Stimulated activated CD4-positive, alpha-beta T cell treated with anti-CD3 and anti-CD28 coated beads, TNF-alpha, amount 100 ng/mL, for 1 hour (primary cell): ENCODE measurements at places on chromosomes 12 and 14.

GRCh38 chr12:95624589-95624988, 73.3 kb upstream of the USP44 start:
- DNase-seq = no peak

GRCh38 chr14:96826818-96827217, 29.6 kb downstream of the VRK1 start:
- DNase-seq = no peak

GRCh38 chr12:72197790-72198189, 74.4 kb upstream of the TRHDE start:
- no peak for DNase-seq

DNA sequence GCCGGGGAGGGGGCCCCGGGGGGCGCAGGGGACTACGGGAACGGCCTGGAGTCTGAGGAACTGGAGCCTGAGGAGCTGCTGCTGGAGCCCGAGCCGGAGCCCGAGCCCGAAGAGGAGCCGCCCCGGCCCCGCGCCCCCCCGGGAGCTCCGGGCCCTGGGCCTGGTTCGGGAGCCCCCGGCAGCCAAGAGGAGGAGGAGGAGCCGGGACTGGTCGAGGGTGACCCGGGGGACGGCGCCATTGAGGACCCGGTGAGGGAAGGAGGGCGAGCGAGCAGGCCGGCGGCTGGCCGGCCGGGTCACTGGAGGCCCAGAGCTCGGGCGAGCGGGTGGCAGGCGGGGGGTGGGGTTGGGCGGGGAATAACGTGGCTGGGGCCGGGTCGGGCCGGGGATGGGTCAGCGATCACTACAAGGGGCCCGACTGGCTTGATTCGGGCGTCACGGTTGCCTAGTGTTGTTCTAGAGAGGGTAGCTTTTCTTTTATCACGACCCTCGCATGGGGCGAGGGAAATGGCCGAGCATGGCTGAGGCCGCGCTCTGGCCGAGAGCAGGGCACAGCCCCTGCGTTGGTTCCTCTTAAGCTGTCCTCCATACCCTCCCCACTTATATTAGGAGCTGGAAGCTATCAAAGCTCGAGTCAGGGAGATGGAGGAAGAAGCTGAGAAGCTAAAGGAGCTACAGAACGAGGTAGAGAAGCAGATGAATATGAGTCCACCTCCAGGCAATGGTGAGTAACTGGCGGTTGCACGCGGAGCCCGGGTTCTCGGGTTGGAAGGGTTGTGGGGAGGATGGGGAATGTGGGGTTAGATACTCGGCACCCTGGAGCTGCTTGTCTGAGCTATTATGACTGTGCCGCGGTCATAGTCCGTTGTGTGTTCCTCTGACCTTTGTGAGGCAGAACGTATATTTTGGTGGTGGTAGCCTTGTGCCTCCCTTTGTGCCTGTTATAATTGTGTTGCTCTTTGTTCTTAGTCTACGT, 603 bp downstream of the PABPN1 start:
- peak; percentile 19 for DNase-seq

DNA sequence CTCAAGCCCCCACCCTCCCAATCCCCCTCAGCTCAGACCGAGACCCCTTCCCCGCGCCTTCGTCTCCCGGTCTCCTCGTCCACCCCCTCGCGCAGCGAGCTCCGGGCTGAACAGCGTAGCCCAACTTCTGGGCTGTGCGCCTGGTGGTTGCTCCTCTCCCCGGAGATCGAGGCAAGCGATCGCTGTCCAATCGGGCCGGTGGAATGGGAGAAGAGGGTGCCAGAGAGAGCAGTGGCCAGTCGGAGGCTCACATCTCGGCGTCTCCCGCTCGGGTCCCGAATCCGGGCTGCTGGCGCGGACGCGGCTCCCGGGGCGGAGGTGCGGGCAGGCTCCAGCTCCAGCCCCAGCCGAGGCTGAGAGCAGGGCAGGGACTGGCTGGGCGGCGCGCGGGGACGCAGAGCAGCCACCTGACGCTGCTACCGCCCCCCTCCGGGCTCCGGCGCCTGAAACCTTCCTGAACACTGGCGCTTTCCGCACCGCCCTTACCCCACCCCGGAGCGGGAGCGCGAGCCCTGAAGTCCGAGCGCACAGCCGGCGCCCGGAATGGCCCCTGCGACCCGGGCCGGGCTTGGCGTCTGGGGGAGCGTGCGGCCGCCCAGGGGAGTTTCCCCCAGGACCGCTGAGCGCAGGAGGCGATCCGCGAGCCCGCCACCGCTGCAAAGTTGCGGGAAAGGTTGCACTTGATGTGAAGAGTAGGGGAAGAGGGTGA, 508 bp upstream of the KCNH5 start:
- no peak for DNase-seq

DNA sequence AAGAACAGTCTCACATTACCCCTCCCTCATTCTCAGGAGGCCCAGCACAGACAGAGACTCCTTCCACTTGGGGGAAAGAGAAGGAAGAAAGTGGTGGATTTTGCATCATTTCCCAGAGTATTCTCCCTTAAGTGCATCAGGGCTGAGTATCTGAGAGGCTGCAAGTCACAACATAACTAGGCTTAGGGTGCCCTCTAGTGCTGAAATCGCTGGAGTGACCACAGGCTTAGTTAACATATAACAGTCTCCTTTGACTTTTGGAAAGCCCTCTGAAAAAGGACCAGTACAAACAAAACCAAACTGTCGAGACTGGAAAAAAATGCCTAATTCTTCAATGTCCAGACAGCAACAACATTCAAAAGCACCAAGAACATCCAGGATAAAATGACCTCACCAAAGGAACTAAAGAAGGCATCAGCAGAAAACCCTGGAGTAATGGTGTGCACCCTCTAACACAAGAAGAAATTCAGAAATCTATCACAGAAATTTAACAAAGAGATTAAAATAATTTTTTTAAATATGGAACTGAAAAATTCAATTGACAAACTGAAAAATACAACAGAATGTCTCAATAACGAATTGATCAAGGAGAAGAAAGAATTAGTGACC, 412.3 kb downstream of the RPS29 start:
- no peak for DNase-seq

DNA sequence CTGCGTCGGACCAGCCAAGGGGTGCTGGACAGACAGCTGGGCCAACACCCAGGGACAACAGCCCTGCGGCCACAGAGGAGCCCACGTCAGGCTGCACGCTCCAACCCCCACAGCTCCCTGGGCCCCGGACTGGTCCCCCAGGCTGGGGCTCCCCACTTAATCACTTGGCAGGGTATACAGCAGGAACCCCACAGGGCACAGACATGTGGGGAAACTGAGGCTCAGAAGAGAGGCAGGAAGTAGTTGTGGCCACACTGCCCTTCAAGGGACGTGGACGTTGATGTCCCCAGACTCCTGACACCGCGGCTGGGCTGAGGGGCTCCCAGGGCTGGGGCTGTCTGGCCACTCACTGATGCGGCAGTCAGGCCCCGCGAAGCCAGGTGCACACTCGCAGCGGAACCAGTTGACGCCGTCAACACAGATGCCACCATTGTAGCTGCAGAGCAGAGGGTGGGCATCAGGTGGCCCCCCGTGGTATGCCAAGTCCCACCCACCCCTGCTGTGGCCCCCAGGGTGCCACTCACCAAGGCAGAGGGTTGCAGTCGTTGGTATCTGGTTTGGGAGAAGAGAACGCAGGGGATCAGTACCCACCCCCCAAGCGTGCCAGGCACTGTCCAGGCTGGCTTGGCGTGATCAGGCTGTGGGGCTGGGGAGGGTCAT, 21.5 kb downstream of the JAG2 start:
- DNase-seq = no peak

DNA sequence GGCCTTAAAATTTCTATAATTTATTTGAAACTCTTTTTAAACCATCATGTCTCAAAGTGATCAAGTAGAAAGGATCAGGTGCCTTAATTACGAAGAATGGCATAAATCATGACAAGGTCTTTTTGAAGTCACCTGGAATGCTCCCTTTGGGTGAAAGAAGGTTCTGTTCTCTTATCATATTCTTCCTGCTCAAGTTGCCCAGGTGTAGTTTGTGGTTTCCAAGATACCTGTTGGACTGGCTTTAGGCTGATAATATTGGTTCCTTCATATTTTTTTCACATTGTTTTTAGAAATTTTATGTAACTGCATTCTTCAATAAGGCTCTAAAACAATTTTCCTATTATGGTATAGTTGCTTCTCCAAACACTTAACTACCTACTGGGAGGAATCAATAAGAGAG, 29.2 kb downstream of the RASSF3 start:
- no peak for DNase-seq

DNA sequence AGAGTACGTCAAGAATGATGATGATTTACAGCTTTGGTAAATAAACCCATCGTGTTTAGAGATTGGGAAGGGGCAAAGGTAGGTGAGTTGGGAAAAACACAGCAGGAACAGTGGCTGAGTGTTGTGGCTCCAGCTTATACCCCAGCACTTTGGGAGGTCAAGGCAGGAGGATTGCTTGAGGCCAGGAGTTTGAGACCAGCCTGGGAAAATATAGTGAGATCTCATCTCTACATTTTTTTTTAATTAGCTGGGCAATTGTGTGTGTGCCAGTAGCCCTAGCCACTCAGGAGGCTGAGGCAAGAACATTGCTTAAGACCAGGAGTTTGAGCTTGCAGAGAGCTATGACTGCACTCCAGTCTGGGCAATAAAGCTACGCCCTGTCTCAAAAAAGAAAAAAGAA, 77.1 kb downstream of the RASSF9 start:
- DNase-seq = no peak

- no peak for DNase-seq
These were observed 50.6 kb downstream of the LRCOL1 start for GRCh38 chr12:132559652-132560363.
